ENCODE measurements at places on chromosomes 1 and 21.

- DNase-seq: peak; percentile 47
Observed at GRCh38 chr1:157147906-157148700, 9.9 kb upstream of the ETV3 start.

- DNase-seq: no peak
Observed at GRCh38 chr1:53621144-53621543, 117.8 kb downstream of the GLIS1 start.

DNA sequence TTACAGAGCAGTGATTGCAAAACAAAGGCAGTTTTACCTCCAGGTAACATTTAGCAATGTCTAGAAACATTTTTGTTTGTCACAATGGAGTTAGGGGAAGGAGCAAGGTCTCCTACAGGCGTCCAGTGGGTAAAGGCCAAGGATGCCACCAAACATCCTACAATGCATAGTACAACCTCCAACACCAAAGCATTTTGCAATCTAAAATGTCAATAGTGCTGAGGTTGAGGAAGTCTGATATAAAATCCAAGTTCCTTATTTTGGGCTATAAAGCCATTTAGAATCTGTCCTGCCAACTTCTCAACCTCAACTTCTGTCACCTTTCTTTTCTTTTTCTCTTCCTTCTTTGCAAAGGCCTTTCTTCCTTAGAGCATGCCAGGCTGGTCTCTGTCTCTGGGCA is 111.2 kb downstream of the FASLG start:
- no peak for DNase-seq

DNA sequence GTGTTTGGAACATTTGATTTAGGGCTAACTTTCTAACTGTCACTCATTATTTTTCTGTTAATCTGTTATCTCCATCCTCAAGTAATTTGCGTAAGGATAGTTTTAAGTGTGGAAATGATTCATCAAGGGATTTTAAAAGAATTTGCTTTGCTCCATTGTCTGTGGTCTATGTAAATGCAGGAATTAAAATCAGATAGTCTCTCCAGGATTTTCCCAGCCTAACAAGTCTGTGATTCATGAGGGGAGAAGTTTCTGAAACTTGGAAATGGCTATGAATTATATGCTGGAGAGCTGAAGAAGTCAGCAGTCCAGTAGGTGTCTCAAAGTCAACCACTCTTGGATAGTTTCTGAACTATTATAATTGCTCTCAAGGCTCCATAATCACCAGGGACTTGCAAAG is 264.5 kb downstream of the MRPL39 start:
- DNase-seq: no peak

- DNase-seq: no peak
Observed at GRCh38 chr1:208209286-208209685, 34.9 kb downstream of the PLXNA2 start.

DNA sequence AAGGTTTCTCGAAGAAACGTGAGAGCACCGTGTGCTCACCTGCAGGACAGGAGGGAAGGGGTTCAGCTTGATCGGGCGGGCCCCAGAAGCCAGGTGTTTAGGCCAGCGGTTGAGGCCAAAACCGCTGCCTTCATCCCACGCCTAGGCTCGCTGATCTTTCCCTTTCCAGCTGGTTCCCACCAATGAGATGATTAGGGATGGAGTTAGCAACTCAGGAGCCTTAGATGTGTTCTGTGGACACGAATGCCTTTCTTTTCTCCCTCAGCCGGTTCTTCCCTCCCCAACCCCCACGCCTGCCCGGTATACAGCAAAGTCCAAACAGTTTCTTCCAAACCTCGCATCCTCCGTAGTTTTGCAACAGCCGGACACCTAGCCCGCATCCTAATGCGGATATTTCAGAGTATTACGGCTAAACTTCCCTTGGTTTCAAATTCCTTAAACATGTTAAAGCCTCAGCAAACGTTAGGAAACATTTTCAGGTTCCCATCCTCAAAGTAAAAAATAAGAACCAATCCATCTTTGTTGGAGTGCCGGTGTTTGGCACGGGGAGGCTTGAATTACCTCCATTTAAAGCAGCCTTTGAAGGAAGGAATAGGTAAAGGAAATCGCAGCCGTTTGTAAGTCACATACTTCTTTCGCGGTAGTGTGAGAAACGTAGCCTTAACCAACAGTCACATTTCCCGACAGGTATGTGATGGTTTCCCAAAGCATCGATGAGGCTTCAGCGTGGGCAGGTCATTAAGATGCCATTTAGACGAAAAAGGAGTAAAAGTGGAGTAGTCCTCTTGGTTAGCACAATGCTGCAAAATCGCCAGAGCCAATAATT is 1.1 kb downstream of the LRRC8C start:
- DNase-seq: peak; percentile 60

DNA sequence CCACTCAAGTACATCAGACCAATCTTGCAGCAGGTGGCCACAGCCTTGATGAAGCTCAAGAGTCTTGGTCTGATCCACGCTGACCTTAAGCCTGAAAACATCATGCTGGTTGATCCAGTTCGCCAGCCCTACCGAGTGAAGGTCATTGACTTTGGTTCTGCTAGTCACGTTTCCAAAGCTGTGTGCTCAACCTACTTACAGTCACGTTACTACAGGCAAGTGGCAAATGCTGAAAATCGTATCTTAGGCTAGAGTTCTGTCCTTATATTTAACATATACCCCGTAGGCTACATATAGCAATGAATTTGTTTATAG is 12.1 kb downstream of the HIPK1 start:
- DNase-seq: no peak

- no peak for DNase-seq
Observed at GRCh38 chr1:197620714-197621163, 154.5 kb downstream of the DENND1B start.

- peak; percentile 89 for DNase-seq
Observed at GRCh38 chr1:226656601-226657277, 82.3 kb downstream of the ITPKB start.

DNA sequence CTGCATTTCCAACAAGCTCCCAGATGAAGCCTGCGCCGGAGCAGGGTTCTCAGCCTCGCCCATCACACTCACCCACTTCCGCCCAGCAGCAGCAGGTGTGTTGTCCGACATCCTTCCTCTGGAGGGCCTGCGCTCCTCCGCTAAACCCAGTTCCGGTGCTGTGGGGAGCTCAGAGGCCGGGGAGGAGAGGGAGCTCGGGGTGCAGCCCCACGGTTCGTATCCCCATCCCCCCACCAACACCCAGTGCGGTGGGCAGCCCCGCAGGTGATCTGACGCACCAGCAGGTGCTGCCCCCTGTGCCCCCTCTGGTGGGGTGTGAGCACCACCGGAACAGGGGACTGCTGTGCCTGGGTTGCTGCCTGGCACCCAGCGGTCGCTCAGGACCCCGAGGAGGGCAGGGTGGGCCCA is 3.4 kb upstream of the PEX10 start:
- no peak for DNase-seq

GRCh38 chr1:28510970-28511440 is 5.2 kb downstream of the RCC1 start:
- no peak for DNase-seq

DNA sequence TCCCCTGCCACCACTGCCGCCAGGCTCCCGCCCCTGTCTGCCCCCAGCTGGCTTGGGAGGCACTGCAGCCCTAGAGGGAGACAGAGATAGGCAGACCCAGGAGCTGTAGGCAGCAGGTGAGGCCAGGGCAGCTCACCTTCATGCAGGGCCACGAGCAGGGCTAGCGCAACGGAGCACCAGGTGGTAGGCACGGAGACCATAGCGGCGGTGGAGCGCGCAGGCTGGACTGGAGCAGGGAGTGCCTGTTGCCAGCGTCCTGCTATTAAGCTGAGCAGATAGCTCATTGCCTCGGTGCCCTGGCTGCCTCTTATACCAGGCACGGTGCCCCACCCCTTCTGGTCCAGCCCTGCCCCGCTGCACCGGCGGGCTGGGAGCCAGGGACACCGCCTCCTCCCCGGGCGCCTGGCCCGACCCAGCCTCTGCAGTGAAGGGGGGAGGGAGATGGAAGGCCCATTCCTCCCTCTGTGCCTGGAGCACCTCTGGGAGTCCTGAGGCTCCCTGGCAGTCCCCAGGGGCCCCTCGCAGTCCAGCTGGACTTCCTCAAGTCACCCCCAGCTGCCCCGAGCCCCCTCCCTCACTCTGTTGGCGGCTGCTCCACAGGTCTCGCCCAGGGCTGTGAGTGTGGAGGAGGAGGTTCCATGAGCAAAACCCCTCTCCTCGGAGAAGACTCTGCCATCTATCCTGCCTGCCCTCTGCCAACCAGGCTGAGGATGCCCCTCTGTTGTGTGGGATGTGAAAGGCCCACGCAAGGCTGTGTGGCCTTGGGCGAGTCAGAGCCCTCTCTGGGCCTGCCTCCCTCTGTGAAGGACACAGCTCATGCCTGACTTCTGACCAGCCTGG is at the start of gene EDN2:
TSS of gene EDN2 (minus strand) at position 282 of the 840 bp plus-strand sequence. CDS start at position 200, 82 bp downstream.
- no peak for DNase-seq

DNA sequence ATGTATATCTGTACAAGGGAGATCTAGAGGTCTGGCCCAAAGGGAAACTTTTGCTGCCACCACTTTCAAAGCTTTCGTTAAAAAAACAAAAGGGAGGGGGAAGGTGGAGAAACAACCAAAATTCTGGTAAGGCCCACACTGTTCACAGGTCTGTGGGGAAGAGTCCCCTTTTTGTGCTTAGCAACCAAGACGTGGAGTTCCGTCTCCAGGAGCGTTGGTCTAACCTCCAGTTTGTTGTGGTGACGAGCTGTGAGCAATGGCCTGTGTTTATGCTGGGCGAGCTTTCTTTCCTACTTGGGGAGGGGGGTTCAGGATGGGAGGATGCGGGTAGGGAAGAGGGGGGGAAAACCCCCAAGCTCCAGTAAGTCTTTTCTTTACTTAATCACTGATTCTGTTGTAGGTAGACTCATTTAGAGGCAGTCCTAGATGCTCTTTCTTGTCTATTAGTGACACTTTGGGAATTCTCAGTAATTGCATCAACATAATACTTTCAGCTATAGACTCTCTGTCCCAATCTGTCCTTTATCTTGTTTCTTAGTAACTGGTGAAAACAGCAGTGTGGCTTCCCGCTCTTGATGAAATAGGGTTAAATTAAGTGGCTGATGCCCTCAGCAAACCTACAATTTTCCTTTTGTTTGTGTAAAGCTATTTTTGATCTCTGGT is 1.5 kb downstream of the HIPK1 start:
- peak; percentile 76 for DNase-seq

- no peak for DNase-seq
Observed at GRCh38 chr1:228156515-228156881, 6.8 kb downstream of the GJC2 start.

DNA sequence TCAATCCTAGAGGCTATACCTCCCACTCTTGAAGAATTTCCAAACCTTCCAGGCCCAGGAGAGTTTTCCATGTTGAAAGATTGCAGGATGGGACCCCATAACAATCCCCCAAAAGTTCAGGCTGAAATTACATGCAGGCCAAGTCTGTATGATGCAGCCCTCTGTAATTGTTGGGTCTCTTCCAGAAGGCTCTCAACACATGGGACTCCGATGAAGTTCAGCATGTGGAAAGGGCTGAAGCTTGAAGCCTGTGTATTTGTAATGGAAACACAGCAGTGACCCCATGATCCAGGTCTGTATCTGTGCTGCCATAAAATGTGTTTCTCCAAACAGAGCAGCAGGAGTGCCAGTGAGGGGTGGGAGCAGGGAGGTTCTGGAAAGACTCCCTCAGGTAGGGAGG is 202.5 kb upstream of the LYPLAL1 start:
- DNase-seq: peak; percentile 95

DNA sequence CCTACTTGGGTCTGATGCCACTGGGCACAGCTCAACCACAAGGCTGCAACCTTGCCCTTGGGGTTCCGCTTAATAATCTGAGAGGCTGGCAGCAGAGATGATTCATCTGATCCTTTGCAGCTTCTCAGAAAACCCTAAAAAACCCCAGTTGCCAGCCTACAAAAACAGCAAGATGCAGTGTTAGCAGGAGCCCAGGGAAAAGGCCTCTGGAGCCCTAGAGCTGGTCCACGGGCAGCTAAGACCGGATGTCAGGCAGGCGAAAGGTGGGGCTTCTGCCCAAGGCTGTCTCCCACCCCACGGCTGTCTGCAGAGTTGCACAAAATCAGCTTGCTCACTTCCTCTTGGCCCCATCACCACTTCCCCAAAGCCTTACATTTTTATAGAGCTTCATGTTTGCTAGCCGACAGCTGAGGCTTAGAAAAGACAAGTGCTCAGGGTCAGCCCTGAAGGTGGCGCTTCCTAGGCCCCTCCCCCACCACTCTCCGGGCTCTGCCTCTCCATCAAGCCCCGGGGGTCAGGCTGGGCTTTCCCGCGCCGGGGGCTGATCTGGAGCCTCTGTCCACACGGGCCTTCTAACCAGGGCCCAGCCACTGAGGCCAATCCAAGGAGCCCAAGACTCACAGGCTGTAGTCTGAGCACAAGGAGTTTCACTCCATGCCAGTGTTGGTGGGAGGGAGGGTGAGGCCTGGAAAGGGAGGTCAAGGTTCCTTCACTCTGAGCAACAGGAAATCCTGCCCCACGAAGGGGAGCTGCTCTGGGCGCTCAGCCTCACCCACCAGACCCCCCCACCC is 4.2 kb upstream of the ADORA3 start:
- peak; percentile 90 for DNase-seq

- DNase-seq: no peak
Observed at GRCh38 chr1:26259005-26259404, 20.9 kb upstream of the SH3BGRL3 start.

GRCh38 chr21:42711667-42712066 is 58.2 kb downstream of the PDE9A start:
- no peak for DNase-seq

DNA sequence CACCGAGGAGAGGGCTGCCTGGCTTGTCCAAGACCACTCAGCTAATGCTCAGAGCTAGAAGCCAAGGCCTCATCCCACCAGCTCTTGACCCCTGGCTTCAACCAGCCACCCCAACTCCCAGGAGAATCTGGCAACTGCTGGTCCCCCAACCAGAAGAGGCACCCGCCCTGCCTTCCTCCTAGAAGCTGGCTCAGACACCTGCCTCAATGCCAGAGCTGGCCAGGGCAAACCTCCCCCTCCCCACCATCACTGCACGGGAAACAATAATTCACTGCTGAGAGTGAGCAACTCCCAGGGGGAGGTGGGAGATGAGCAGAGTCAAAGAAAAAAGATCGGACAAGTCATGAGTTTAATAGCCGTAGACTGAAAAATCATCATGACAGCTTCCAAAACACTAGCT is 3.3 kb downstream of the CHD5 start:
- DNase-seq: no peak

DNA sequence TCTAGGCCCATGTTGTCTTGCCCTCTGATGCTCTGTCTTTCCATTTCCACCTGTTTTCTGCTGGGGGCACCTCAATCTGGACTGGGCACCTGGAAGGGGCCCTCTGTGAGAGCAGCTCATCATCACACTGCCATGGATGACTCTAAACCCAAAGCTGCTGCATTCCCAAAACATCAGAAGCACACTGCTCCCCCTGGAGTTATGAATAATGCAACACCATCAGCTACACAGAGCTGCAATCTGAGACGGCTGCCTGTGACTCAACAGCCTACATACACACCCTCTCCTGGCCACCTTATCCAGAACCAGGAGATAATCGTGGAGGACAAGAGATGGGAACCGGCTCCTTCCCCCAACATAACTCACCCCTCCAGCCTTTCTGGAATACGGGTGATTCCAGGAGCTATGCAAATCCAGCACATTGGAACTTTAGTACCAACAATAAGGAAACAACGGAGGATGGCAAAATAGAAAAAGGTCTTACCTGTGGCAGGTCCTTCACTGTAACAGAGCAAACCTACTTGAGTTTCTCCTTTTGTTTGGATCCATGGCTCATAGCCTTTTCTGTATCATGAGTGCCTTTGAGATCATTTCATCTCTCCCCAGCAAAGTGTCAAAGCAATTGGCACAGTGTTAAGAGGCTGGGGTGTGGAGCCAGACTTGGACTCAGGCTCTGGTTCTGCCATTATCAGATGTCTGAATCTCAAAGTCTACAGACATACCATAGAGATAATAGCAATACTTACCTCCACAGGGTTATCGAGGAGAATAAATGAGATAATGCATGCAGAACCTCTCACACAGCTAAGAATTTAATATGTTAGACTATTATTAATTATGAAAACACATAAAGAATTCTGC is 29.3 kb downstream of the AK2 start:
- peak; percentile 61 for DNase-seq
